HFFc6 (cell line): ENCODE measurements at places on chromosomes 12 and 14. TPM values are rescaled to one million over a fixed set of nuclear protein-coding genes. Genes with fewer than 3 reads are reported as not detected.

GRCh38 chr14:77615361-77616132 is 890 bp downstream of the SPTLC2 start:
- DNase-seq: peak; percentile 26

GRCh38 chr12:38411426-38411825 is 94.9 kb downstream of the ALG10B start:
- no peak for DNase-seq

- peak; percentile 35 for DNase-seq
Observed at GRCh38 chr12:29428633-29429032, 47.7 kb upstream of the ERGIC2 start.

The DCN gene
- total RNA-seq: 17.8 and 45.5 TPM in 2 replicates

The TAS2R30 gene
- total RNA-seq: 0.25 to 0.31 TPM (median 0.27 TPM) in 3 replicates
